Endodermal cell (in vitro differentiated cells): ENCODE measurements at places on chromosomes 5 and 9. TPM values are rescaled to one million over a fixed set of nuclear protein-coding genes. Genes with fewer than 3 reads are reported as not detected.

The CDH9 gene
- not detected in 2 replicates for total RNA-seq

The NCS1 gene
- 27.9 to 47.7 TPM (median 47.0 TPM) in 3 replicates for total RNA-seq

The PCDHA2 gene
- total RNA-seq, result 2.0 and 2.3 TPM in 2 replicates

The ZDHHC11 gene
- 8.7 to 10.6 TPM (median 8.7 TPM) in 3 replicates for total RNA-seq

The EIF4EBP3 gene
- total RNA-seq, result 6.1 to 9.5 TPM (median 6.3 TPM) in 3 replicates

The MSMP gene
- not detected in 2 replicates for total RNA-seq

The BRD9 gene
- 55.4 and 67.9 TPM in 2 replicates for total RNA-seq

The C1QTNF2 gene
- total RNA-seq, result not detected in 3 replicates

The ARID3C gene
- total RNA-seq, result 0.16 and 0.31 TPM in 2 replicates

The BARX1 gene
- 0.25 and 0.35 TPM in 2 replicates for total RNA-seq

The FAM78A gene
- 4.9 and 5.6 TPM in 2 replicates for total RNA-seq

The SLC45A2 gene
- 0.20 and 0.27 TPM in 2 replicates for total RNA-seq

The SLC34A1 gene
- total RNA-seq, result not detected in 3 replicates

The SLC25A2 gene
- 0.55 TPM in 1 of 3 replicates, not detected in the others for total RNA-seq

The PPP3R2 gene
- not detected in 2 replicates for total RNA-seq

The GABBR2 gene
- 1.3 and 2.2 TPM in 2 replicates for total RNA-seq

The GMCL2 gene
- total RNA-seq, result not detected in 2 replicates

GRCh38 chr5:132751971-132752580 is 4.8 kb downstream of the CCNI2 start:
- H3K4me1 ChIP-seq, result no peaks in the 10 kb centered on the region
- no peak overlapping the region for H3K4me3 ChIP-seq
- H3K36me3 ChIP-seq, result no peaks in the 10 kb centered on the region
- H3K27ac ChIP-seq, result no peak overlapping the region
- peaks cover 52% of the 10 kb centered on the region for H3K27me3 ChIP-seq

GRCh38 chr5:142106061-142106460 is 2.5 kb upstream of the NDFIP1 start:
- peaks cover 17% of the 10 kb centered on the region for H3K27me3 ChIP-seq
- DNase-seq, result no peak
- no peaks in the 10 kb centered on the region for H3K4me1 ChIP-seq
- H3K27ac ChIP-seq, result no peak overlapping the region

- H3K27me3 ChIP-seq, result no peaks in the 10 kb centered on the region
- DNase-seq, result no peak
- no peaks in the 10 kb centered on the region for H3K4me1 ChIP-seq
- H3K4me3 ChIP-seq, result no peak overlapping the region
- peaks cover 15% of the 10 kb centered on the region for H3K36me3 ChIP-seq
Measured at GRCh38 chr9:92654481-92655301, 15.2 kb downstream of the IPPK start.

GRCh38 chr5:159021136-159021900 is 78.4 kb downstream of the EBF1 start:
- no peak overlapping the region for H3K27ac ChIP-seq
- DNase-seq, result no peak
- H3K36me3 ChIP-seq, result no peaks in the 10 kb centered on the region
- no peak overlapping the region for H3K4me3 ChIP-seq
- no peaks in the 10 kb centered on the region for H3K27me3 ChIP-seq

DNA sequence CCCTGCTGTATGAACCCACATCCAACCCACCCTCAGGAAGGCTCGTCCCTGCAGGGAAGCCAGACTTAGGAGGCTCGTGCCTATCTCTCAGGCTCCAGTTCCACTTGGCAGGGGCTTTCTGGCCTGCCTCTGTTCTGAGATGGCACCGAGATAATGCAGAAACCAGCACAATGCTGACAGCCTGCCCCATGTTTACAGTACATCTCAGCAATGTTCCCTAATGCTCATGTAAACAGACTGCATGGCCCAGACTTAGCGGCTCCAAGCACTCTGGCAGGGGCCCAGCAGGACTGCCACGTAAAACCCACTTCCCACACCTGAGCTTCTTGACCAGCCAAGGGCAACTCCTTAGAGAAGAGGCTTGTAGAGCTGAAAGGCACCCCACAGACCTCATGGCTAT is 499.5 kb upstream of the BRINP1 start:
- no peak overlapping the region for H3K27ac ChIP-seq
- H3K36me3 ChIP-seq, result no peaks in the 10 kb centered on the region
- H3K27me3 ChIP-seq, result no peaks in the 10 kb centered on the region
- DNase-seq, result peak; percentile 53
- peaks cover 8% of the 10 kb centered on the region for H3K4me1 ChIP-seq
- no peak overlapping the region for H3K4me3 ChIP-seq

GRCh38 chr5:125037020-125037419 is 290.6 kb upstream of the ZNF608 start:
- H3K4me3 ChIP-seq, result no peak overlapping the region
- H3K4me1 ChIP-seq, result peaks cover 5% of the 10 kb centered on the region
- DNase-seq, result no peak
- no peaks in the 10 kb centered on the region for H3K36me3 ChIP-seq

DNA sequence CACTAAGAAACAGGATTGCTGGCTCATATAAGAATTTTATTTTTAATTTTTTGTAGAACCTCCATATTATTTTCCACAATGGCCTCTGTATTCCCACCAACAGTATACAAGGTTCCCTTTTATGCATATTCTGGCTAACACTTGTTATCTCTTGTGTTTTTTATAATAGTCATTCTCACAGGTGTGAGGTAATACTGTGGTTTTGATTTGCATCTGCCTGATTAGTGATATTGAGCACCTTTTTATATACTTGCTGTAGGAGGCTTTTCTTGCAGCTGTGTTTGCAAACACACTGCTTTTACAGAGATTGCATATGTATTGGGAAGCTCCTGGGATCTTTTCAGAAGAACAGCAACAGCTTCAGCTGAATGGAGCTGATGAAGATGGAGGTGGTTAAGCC is 164.8 kb downstream of the DEPDC1B start:
- H3K27ac ChIP-seq, result no peak overlapping the region
- no peak for DNase-seq
- no peak overlapping the region for H3K4me3 ChIP-seq

GRCh38 chr5:135179308-135179980 is 145.4 kb upstream of the PITX1 start:
- DNase-seq, result peak; percentile 66
- H3K27me3 ChIP-seq, result no peaks in the 10 kb centered on the region
- no peaks in the 10 kb centered on the region for H3K36me3 ChIP-seq
- H3K27ac ChIP-seq, result no peak overlapping the region
- peaks cover 3% of the 10 kb centered on the region for H3K4me1 ChIP-seq
- H3K4me3 ChIP-seq, result no peak overlapping the region

DNA sequence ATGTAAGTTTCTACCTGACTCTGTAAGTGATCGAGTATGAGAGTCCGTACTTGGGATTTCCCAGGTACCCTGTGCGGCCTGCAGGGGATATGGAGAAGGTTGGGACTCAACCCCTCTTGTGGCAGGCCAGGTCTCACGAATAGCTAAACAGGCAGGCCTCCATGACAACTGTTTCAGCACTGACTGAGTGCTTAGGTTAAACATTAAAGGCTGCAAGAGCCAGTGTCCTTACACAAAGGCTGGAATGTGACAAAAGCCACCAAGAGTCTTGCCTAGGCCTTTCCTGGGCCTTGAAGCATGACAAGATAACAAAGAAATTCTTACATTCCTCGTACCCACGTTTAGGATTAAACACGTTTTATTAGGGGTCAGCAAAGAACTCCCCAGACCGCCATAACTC is 58.6 kb downstream of the THBS4 start:
- no peak overlapping the region for H3K4me3 ChIP-seq
- H3K36me3 ChIP-seq, result no peaks in the 10 kb centered on the region
- H3K4me1 ChIP-seq, result peaks cover 24% of the 10 kb centered on the region

- H3K27ac ChIP-seq, result peak overlapping the region; percentile 84
- no peak for DNase-seq
- no peaks in the 10 kb centered on the region for H3K27me3 ChIP-seq
- no peak overlapping the region for H3K4me3 ChIP-seq
- H3K36me3 ChIP-seq, result no peaks in the 10 kb centered on the region
Measured at GRCh38 chr9:115945009-115945431, 208.6 kb upstream of the PAPPA start.

- peaks cover 12% of the 10 kb centered on the region for H3K27me3 ChIP-seq
- peak; percentile 56 for DNase-seq
- no peak overlapping the region for H3K27ac ChIP-seq
Measured at GRCh38 chr9:105676351-105676923, 14.2 kb downstream of the TAL2 start.

DNA sequence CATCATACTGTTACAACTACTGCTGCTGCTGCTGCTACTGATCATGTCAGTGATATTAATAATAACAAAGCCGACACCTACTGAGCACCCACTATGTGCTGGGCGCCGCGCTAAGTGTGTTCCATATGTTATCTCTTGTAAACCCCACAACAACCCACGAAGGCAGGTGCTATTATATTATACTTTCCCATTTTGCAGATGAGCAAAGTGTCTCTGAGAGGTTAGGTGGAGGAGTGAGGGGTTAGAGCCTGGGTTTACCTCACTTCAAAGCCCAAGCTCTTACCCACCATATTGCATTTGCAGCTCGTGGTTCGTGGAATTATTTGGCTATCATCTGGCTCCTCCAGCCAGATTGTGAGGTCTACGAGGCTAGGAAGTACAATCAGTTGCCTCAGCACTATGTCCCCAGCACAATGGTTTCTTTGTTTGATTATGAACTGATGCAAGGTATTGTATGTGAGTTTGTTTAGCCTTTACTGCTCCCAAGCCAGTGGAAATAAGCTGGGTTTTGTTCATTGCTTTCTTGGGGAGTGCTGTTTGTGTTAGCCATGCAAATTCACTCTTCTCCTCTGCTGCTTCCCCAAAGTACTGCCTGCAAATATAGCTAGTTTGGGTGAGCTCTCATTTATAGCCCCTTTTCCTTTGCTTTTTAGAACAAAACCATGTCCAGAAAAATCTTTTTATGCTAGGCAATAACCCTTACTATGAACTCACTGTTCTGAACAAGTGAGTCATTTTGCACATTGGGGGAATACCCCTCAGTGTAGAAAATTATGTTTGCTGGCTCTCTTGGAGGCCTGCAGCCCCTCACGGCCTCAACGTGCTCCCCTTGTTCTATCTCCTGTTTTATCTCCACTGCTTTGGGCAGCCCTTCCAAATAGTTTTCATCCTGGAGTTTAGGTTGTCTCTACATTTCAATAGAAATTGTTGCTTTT is 47.9 kb downstream of the ALG2 start:
- DNase-seq, result no peak
- no peaks in the 10 kb centered on the region for H3K36me3 ChIP-seq
- peaks cover 45% of the 10 kb centered on the region for H3K4me1 ChIP-seq
- no peak overlapping the region for H3K27ac ChIP-seq
- peaks cover under 1% of the 10 kb centered on the region for H3K27me3 ChIP-seq

GRCh38 chr5:90855296-90856010 is 296.9 kb downstream of the ADGRV1 start:
- peaks cover 3% of the 10 kb centered on the region for H3K4me1 ChIP-seq
- H3K4me3 ChIP-seq, result no peak overlapping the region
- DNase-seq, result no peak

GRCh38 chr5:178165581-178165980 is 11.9 kb upstream of the NHP2 start:
- H3K27me3 ChIP-seq, result peaks cover 27% of the 10 kb centered on the region
- no peak overlapping the region for H3K27ac ChIP-seq
- DNase-seq, result peak; percentile 40
- no peaks in the 10 kb centered on the region for H3K36me3 ChIP-seq

DNA sequence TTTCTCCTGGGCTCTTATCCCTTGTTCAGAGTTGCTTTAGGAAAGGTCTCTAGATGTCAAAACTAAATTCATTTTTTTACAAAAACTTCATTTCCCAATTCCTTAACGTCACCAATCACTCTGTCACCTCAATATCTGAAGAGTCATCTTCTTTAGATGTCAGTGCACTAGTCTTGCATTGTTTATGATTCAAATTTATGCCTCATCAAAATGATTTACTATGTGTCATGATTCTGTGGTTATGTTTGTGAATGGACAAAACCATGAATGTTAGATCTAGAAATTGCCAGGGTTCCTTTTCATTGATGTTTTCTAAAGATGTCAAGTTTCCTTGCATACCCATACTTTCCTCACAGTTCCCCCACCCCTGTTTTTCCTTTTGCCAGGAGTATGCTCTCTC is 21.5 kb downstream of the CWC27 start:
- H3K27me3 ChIP-seq, result no peaks in the 10 kb centered on the region
- no peak for DNase-seq
- H3K27ac ChIP-seq, result no peak overlapping the region
- peaks cover 90% of the 10 kb centered on the region for H3K36me3 ChIP-seq
- no peak overlapping the region for H3K4me3 ChIP-seq

DNA sequence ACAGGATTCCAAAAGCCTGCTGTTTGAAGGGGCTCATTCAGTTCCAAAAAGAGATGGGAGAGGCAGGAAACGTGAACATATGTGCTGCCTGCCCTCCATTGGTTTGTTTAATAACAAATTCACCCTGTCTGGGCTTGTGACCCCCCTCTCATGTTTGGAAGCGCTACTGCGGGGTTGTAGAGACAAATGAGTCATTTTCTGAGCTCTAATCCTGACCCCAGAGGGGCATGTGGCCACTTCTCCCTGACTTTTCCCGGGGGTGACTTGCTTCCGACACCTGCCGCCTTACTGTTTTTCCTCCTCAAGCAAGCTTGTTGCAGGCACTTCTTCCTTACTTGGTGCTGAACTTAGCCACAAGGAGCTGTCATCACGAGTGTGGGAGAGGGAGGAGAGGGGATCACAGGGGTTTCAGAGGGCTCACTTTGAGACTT is 75.9 kb downstream of the LMNB1 start:
- H3K27me3 ChIP-seq, result no peaks in the 10 kb centered on the region
- no peak overlapping the region for H3K4me3 ChIP-seq
- peaks cover 8% of the 10 kb centered on the region for H3K4me1 ChIP-seq
- no peak overlapping the region for H3K27ac ChIP-seq
- peaks cover 15% of the 10 kb centered on the region for H3K36me3 ChIP-seq
- DNase-seq, result peak; percentile 32

DNA sequence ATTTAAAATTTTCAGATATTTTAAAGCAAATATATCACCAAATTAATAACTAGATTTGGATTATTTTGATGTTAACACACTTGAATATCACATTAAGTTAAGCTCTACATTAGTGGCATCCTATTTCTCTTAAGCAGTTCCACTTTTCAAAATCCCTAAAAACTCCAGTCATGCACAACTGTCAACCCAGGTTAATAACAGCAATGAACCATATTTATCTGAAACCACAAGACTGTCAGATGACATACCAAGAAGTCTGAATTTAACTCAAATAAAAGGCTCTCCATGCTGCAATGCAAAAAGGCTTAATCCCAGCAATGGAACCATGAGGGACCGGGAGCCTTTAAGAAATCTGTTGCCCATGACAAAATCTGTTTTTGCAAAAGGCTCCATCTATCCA is 27.5 kb downstream of the FNIP1 start:
- no peak for DNase-seq
- H3K27ac ChIP-seq, result no peak overlapping the region
- H3K4me1 ChIP-seq, result no peaks in the 10 kb centered on the region

DNA sequence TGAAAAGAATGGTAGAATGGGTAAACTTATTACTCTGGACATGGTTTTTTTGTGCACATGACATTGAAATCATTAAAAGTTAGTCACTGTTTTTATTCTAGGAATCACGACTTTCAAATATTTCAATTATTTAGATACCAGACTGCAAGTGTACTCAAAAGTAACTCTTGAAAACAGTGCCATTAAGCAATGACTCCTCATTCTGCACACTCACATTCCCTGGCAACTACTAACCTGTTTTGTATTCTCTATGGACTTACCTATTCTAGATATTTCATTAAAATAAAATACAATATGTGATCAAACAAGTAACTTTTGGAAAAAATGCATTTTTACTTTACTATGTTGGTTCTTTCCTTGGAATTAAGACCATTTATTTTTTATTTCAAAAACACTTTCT is 607.0 kb downstream of the PDE4D start:
- no peaks in the 10 kb centered on the region for H3K4me1 ChIP-seq
- DNase-seq, result no peak
- H3K27me3 ChIP-seq, result no peaks in the 10 kb centered on the region
- no peak overlapping the region for H3K27ac ChIP-seq
- H3K4me3 ChIP-seq, result no peak overlapping the region
- H3K36me3 ChIP-seq, result no peaks in the 10 kb centered on the region
